ENCODE measurements at places on chromosomes 12 and 14.

DNA sequence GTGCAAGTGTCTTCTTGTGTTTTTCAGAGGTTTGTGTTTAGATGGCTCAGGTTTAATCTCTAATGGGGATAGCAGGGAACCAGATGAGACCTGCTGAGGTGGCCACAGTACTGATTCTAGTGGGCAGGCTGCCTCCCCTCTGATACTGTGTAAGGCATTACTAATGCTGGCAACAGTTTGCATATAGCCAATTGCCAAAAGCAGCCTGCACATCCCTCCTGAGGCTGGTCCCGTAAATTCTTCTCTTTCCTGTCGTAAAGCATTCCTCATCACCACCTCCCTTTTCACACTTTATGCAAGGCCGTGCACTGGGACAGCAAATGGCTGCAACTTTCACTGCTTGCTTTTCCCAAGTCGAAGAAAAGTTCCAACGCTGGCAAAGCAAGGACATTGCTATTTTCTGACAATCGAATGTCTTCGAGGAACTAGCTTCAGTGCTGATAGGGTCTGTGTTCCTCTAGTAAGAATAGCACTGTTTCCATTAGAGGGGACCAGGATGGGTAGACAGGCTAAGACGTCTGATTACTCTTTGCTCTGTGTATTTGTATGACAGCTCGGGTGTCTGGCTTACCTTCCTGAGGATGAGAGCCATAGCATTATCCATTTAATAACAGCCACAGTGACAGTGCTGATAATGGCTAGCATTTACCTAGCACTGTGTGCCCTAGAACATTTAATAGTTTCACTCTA, 178.2 kb upstream of the HIF1A start:
- no peak for DNase-seq

DNA sequence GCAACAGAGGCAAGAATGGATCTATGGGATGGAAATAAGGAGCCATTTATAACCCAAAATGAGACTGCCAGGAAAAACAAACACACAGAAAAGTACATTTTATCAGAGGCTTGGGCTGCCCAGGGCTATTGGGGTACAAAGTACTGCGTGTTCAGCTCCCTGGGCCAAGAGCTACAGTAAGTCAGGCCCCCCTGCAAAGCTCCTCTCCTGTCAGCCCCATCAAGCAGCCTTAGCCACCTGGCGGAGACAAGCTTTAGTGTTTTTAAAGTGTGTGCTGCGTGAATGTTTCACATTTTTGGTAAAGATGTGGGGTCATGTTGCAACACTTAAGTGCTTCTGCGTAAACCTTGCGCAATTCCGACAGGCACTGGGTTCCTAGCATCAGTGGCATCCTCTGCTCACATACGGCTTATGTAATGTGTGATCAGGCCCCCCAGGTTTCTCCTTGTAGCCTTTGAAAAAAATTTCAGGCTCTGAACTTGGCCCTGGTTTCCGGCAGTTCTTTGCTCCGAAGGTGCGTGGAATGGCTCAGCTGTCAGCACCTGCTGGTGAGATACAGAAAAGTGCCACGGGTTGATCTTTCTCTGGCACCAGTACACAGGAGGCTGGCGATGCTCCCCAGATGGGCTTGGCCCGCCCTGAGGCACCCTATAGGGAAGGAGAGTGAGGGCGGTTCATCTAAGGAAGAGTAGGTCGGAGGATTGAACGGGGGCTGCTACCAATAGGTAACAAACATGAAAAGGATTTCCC, 198.7 kb upstream of the EEA1 start:
- no peak for DNase-seq

DNA sequence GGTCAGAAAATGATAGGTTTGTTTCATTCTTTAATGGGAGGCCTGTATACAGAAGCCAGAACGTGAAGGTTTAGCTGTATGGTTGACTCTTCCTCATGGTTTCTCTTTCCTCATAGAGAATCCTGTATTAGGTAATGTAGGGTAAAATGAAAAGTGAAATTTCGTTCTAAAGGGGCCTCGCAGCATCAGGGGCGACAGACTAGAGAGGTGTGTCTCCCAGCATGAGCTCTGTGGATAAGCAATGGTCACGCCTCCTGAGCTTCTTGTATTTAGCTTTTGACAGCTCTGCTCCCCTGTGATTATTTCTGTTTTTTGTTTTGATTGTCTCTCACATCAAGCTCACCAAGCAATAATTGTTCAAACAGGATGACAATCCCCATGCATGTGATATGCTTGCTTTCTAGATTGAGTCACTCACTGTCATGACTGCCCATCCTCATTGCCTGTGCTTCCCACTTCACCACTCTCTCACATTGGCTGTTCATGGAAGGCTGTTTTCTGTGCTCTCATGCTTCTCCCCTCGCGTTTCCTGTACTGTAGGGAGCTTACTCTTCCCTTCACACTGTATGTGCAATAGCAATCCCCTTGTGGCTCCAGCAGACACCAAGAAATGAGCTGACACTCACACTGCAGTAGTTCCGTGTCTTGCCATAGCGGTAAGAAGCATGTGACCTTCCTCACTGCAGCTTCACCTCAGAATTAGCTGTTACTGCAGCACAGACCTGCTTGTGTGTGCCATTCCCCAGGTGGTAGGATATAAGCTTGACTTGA, 44.0 kb downstream of the RAD52 start:
- DNase-seq: no peak

- no peak for DNase-seq
These were observed 20.5 kb downstream of the RAP1B start for GRCh38 chr12:68631227-68631626.

- no peak for DNase-seq
These were observed 473.5 kb downstream of the FOXG1 start for GRCh38 chr14:29240066-29240465.

DNA sequence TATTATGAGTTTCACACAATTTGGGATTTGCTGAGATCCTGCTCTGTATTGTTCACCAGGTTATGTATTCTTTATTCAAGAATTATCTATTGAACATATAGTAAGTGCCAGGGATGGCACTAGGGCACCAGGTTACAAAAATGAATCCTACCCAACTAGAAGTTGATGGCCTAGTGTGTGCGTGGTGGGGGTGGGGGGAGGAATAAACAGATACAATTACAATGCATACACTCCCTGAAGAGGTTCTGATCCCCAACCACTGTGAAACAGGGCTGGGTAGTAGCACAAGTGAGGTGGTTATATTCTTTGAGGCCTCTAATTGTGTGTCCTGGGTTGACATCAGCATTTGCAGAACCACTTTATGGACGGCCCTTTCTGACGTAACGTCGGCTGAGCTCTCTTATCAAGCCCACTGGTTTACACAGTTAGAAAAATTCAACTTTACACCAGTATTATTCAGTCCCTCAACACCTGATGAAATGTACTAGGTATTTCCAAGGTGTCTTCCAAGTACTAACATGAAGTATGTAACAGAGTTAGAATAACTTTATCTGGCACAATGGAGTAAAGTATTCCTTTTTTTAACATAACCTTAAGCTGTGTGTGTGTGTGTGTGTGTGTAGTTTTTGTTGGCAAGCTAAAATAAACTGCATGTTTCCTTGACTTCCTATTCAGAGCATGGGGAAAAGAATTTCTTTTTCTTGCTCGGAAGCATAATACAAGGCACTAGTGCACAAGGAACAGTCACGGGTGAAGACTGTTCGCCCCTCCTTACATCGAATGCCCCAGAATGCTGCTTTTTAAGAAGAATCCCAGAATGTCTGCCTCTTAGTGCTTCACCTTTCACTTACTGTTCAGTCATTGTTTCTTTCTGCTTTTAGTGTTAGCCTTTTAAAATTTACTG, 8.1 kb upstream of the GLRX5 start:
- no peak for DNase-seq

DNA sequence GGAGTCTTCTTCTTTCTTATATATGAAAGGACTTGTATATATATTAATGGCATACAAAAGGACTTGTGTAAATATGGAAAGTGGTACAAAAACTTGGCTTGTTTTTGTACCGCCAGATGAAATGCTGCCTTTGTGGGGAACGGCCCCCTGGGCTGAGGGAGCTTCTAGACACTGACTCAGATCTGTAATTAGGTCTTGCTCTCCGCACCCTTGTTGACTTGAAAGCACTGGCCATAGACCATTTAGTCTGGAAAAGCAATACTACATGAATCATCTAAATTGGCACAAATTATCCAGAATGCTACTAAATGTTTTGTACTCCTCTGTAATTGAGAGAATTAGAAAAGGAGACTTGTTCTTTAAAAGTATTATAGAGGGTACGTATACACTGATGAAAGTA, 399.9 kb upstream of the RGS6 start:
- no peak for DNase-seq

All from Panc1 (cell line).